ENCODE measurements at places on chromosomes 6 and 20. TPM values are rescaled to one million over a fixed set of nuclear protein-coding genes. Genes with fewer than 3 reads are reported as not detected.

The GRM1 gene
- under 0.01 TPM for total RNA-seq

The GJA10 gene
- not detected for total RNA-seq

DNA sequence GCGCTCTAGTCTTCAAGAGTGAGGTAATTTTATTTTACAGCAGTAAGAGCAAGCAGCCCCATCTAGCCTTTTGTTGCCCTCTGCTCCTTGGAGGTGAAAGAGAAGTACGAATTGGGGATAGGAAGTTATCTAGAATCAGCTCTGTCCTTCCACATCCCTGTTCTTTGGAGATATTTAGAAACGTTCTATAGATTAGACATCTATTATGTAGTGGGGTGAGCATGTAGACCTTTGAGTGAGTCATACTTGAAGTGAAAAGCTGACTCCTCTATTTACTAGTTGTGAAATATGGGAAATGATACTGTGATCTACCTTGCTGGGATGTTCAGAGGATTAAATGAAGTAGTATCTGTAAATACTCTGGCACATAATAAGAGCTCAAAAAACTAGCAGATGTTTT is 36.0 kb upstream of the SLC35D3 start:
- no peak for DNase-seq

DNA sequence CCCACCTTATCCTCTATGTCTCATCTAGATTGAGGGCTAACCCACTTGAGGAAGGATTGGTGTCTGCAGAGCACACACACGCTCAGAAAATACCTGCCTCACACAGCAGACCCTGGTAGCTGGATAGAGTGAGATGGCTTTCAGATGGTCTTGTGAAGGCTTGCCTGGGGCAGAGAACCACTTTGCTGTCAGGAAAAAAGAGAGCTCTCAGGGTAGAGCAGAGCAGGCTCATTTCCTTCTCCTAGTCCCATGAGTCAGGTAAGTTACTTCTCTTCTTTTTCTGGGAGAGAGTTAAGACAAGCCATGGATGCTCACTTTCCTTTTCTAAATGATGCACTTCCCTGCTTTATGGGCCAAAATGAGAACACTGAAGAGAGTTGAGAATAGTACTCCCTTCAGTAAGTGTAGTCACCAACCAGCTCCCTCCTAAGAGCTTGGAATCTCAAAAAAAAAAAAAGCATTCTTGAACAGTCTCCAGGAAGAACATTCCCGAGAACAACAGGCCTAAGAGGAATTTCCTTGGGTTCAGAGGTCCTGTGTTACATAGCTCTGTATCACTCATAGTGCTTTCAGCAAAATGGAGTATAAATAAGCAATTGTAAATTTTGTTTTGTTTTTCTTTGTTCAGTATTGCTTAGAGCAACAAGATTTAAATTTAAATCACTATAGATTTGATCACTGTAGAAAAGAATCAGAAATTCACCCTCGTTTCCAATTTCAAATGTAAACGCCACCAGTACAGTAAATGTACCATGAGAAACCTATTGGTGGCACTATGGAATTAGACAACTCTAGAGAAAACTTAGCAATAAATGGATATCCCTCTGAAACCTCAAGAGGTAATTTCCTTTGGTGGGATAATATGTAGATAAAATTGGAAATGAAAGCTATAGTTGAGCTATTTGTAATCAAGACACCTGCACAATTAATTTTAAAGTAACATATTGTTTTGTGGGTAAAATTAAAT is 530.3 kb downstream of the RFPL4B start:
- DNase-seq = peak; percentile 57

GRCh38 chr20:62641321-62642050 is 817 bp upstream of the SLCO4A1 start:
- no peak for DNase-seq

GRCh38 chr20:61573415-61574305 is 321.6 kb downstream of the CDH4 start:
- DNase-seq = no peak
